Non-pigmented ciliary epithelial cell (primary cell): ENCODE measurements at places on chromosomes 5 and 9.

DNA sequence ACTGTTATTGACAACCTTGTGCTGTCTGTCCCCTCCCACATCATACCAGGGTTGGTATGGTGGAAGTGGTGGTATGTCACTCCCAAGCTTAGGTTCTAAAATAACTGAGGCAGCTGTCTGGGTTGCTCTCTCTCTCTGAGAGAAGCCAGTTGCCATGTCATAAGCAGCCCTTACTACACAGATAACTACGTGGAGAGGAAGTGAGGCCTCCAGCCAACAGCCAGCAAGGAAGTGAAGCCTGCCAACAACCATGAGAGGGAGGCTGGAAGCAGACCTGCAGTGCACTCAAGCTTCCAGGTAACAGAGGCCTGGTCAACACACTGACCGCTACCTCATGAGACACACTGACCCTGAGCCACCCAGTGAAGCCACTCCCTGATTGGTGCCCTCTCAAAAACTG is 18.6 kb downstream of the CTNNAL1 start:
- no peak for DNase-seq

GRCh38 chr9:10000669-10001068 is 612.1 kb downstream of the PTPRD start:
- DNase-seq = no peak

- no peak for DNase-seq
Observed at GRCh38 chr9:32251539-32251938, 132.9 kb upstream of the ACO1 start.

DNA sequence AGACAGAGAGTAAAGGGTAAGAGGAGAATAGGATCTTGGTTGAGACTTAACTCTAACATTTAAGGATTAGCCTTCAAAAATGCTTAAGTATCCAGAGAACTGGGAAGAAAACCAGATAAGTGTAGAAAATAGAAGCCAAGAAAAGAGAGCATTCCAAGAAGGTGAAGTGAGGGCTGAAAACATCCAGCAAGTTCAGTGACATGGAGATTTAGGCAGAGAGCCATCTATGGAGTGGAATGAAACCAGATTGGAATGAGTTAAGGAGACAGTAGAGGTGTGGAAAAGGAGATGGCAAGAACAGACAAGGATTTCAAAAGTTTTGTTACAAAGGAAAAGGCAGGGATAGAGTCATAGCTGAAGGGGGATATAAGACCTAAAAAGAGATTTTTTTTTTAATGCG is 188.1 kb downstream of the TRPM3 start:
- no peak for DNase-seq

GRCh38 chr5:67897431-67897830 is 318.1 kb upstream of the PIK3R1 start:
- no peak for DNase-seq

- peak; percentile 50 for DNase-seq
Observed at GRCh38 chr9:76687861-76688391, 76.3 kb upstream of the PCA3 start.
